ENCODE measurements at places on chromosomes 11 and 22. TPM values are rescaled to one million over a fixed set of nuclear protein-coding genes. Genes with fewer than 3 reads are reported as not detected.

GRCh38 chr11:25702417-25702816 lies 629.5 kb upstream of the ANO3 start:
- H3K4me3 ChIP-seq, result no peak overlapping the region
- H3K27me3 ChIP-seq, result no peaks in the 10 kb centered on the region
- no peak overlapping the region for H3K27ac ChIP-seq
- no peaks in the 10 kb centered on the region for H3K4me1 ChIP-seq
- DNase-seq, result no peak
- no peaks in the 10 kb centered on the region for H3K36me3 ChIP-seq

- H3K4me1 ChIP-seq, result no peaks in the 10 kb centered on the region
- no peaks in the 10 kb centered on the region for H3K36me3 ChIP-seq
- peaks cover 5% of the 10 kb centered on the region for H3K27me3 ChIP-seq
- H3K27ac ChIP-seq, result no peak overlapping the region
Observed at GRCh38 chr11:102831489-102832440, 11.6 kb downstream of the MMP3 start.

GRCh38 chr22:39932918-39933649 lies 27.1 kb upstream of the TMA7B start:
- no peak overlapping the region for H3K27ac ChIP-seq
- DNase-seq, result no peak
- no peaks in the 10 kb centered on the region for H3K36me3 ChIP-seq
- H3K4me1 ChIP-seq, result no peaks in the 10 kb centered on the region

The CNGA4 gene
- total RNA-seq, result not detected

DNA sequence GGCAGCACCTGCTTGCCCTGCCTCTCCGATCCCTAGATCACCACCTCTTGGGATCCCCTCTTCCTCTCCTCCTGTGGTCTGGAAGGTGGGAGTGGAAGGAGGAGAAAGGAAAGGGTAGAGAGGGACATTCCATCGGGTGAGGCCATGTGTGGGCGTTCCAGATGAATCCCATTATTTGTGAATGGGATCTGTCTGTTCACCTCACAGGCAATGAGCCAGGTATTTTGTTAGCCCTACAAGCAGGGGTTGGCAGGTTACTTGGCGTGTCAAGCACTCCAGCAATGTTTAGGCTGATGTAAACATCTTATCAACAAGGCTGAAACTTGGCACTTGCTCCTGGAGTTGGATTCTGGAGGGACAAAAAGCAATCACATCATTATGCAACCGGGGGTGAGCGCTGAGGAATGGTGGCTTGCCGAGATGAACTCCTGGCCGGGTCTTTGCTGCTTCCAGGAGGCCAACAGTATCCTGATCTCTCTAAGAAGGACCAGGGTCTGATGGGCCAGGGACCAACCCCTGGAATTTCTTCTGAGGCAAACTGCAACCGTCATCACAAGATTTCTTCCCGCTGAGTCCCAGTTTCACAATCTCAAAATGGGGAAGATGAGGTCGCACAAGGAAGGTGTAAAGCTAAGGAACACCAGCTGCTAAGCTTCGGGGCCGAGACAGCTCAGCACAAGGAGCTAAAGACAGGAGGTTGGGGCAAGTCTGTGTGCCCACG lies 7.8 kb downstream of the ADAMTS8 start:
- no peak overlapping the region for H3K27ac ChIP-seq
- peaks cover 45% of the 10 kb centered on the region for H3K4me1 ChIP-seq
- no peak for DNase-seq
- peaks cover 31% of the 10 kb centered on the region for H3K27me3 ChIP-seq
- H3K36me3 ChIP-seq, result peaks cover 5% of the 10 kb centered on the region

The GAB4 gene
- not detected for total RNA-seq

DNA sequence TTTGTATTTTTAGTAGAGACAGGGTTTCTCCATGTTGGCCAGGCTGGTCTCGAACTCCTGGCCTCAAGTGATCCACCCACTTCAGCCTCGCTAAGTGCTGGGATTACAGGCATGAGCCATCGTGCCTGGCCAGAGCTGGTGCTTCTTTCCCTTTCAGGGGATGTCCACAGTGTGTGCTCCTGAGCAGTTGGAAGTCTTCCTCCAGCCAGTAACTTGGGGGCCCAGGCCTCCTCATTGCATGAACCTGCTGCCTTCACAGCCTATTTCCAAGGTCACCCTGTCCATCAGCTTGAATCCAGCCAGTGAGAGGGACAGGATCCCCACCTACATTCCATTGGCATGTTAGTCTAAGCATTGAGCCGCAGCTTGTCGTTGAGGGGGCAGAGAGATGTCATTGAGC lies 12.5 kb downstream of the RTL6 start:
- no peak overlapping the region for H3K27ac ChIP-seq
- H3K4me3 ChIP-seq, result no peak overlapping the region
- no peaks in the 10 kb centered on the region for H3K4me1 ChIP-seq
- peaks cover 6% of the 10 kb centered on the region for H3K36me3 ChIP-seq

- H3K27ac ChIP-seq, result no peak overlapping the region
- no peak for DNase-seq
- peaks cover 29% of the 10 kb centered on the region for H3K27me3 ChIP-seq
- H3K4me1 ChIP-seq, result peaks cover 26% of the 10 kb centered on the region
- no peak overlapping the region for H3K4me3 ChIP-seq
- H3K36me3 ChIP-seq, result no peaks in the 10 kb centered on the region
Observed at GRCh38 chr22:38925571-38926041, 31.8 kb upstream of the APOBEC3A start.

The GUCY1A2 gene
- 14.3 TPM for total RNA-seq
